ENCODE measurements at places on chromosomes 2 and 18. TPM values are rescaled to one million over a fixed set of nuclear protein-coding genes. Genes with fewer than 3 reads are reported as not detected.

The STK25 gene
- total RNA-seq: 239 TPM

- H3K36me3 ChIP-seq: no peaks in the 10 kb centered on the region
- H3K27me3 ChIP-seq: no peaks in the 10 kb centered on the region
- peaks cover 14% of the 10 kb centered on the region for H3K4me1 ChIP-seq
- no peak overlapping the region for H3K27ac ChIP-seq
- DNase-seq: no peak
Observed at GRCh38 chr18:31680831-31681568, 3.4 kb downstream of the B4GALT6 start.

GRCh38 chr2:199940373-199940772, 14.9 kb downstream of the TYW5 start:
- peaks cover 43% of the 10 kb centered on the region for H3K36me3 ChIP-seq
- no peak overlapping the region for H3K4me3 ChIP-seq
- peak; percentile 69 for DNase-seq
- no peaks in the 10 kb centered on the region for H3K4me1 ChIP-seq

GRCh38 chr2:200454927-200455801, 54.7 kb downstream of the KCTD18 start:
- DNase-seq: peak; percentile 87
- H3K27ac ChIP-seq: peak overlapping the region; percentile 49
- peaks cover 20% of the 10 kb centered on the region for H3K4me1 ChIP-seq
- H3K4me3 ChIP-seq: no peak overlapping the region
- H3K27me3 ChIP-seq: no peaks in the 10 kb centered on the region
- H3K36me3 ChIP-seq: peaks cover 6% of the 10 kb centered on the region

DNA sequence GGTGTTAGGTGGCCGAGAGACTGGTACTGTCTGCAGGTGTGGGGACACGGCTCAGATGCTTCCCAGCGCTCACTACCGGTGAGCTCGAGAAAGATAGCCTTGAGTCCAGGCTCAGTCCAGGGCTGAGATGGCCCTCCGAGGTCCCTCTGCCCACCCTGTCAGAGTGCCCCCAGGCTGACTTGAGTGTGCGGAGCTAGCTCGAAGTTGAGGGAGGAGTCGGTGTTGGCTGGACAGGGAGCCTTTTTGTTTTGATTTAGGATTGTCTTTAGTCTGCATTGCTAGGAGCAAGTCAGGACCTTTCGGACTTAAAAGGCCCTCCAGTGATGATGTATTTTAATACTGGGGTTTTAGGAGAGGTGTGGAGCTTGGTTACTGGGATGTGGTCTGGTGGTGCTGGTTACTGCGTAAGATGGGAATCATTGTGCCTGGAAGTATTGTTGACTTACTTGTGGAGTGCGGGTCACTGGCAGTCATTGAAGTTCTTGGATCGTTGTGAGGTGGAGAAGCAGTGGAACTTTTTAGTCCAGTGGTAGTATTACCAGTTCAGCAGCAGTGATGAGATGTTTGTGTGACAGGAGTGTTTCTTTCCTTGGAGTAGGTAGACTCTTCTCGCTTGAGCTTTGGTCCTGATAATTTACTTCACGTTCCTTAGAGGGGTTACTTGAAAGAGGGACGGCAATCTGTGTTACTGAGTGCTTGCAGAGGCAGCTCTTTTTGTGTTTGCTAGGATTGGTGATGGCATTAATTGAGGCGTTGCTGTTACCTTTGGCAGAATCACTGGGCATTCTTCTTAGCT, 633 bp downstream of the KIAA1328 start:
- no peaks in the 10 kb centered on the region for H3K27me3 ChIP-seq
- peak overlapping the region; percentile 86 for H3K4me3 ChIP-seq
- peak overlapping the region; percentile 69 for H3K27ac ChIP-seq
- H3K36me3 ChIP-seq: no peaks in the 10 kb centered on the region
- peak; percentile 63 for DNase-seq

- no peaks in the 10 kb centered on the region for H3K36me3 ChIP-seq
- no peak overlapping the region for H3K4me3 ChIP-seq
- no peaks in the 10 kb centered on the region for H3K4me1 ChIP-seq
- no peak overlapping the region for H3K27ac ChIP-seq
- no peak for DNase-seq
Observed at GRCh38 chr2:120415728-120416509, 70.0 kb downstream of the INHBB start.

The HSBP1L1 gene
- 6.8 TPM for total RNA-seq

GRCh38 chr2:187435756-187436155, 12.3 kb downstream of the CALCRL start:
- no peaks in the 10 kb centered on the region for H3K27me3 ChIP-seq
- peaks cover 27% of the 10 kb centered on the region for H3K4me1 ChIP-seq
- no peak overlapping the region for H3K4me3 ChIP-seq
- H3K27ac ChIP-seq: no peak overlapping the region

GRCh38 chr2:10668402-10669012, 21.3 kb downstream of the NOL10 start:
- no peaks in the 10 kb centered on the region for H3K27me3 ChIP-seq
- peak; percentile 67 for DNase-seq
- H3K36me3 ChIP-seq: peaks cover 49% of the 10 kb centered on the region
- no peak overlapping the region for H3K4me3 ChIP-seq
- no peak overlapping the region for H3K27ac ChIP-seq
- no peaks in the 10 kb centered on the region for H3K4me1 ChIP-seq

DNA sequence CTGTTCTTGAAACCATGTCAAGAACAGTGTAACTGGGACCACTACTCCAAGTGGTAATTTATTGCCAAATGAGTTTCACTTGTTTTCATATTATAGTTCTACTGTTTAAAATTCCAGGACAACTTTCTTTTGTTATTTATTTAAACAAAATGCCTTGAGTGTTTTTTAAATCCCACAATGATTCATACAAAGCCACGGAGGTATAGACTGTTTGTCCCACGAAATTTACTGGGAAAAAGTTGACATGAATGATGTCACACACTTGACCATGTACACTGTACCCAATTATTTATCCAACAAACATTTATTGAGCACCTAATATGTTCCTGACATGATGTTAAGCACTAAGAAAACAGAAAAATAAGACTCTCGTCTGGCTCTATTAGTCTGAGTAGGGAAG, 243.9 kb upstream of the SIX2 start:
- no peaks in the 10 kb centered on the region for H3K4me1 ChIP-seq
- H3K4me3 ChIP-seq: no peak overlapping the region
- H3K36me3 ChIP-seq: no peaks in the 10 kb centered on the region
- no peak overlapping the region for H3K27ac ChIP-seq
- no peaks in the 10 kb centered on the region for H3K27me3 ChIP-seq

The EIF2AK2 gene
- total RNA-seq: 30.9 TPM

- H3K27ac ChIP-seq: peak overlapping the region; percentile 75
- peak; percentile 82 for DNase-seq
- H3K4me1 ChIP-seq: peaks cover 62% of the 10 kb centered on the region
- H3K36me3 ChIP-seq: no peaks in the 10 kb centered on the region
- H3K27me3 ChIP-seq: no peaks in the 10 kb centered on the region
- peak overlapping the region; percentile 18 for H3K4me3 ChIP-seq
Observed at GRCh38 chr2:18991177-18992168, 366.9 kb downstream of the OSR1 start.

GRCh38 chr2:156436497-156437085, 412 bp downstream of the GPD2 start:
- DNase-seq: peak; percentile 63
- H3K4me1 ChIP-seq: peaks cover 30% of the 10 kb centered on the region
- H3K27me3 ChIP-seq: no peaks in the 10 kb centered on the region
- H3K4me3 ChIP-seq: peak overlapping the region; percentile 80
- H3K36me3 ChIP-seq: no peaks in the 10 kb centered on the region
- peak overlapping the region; percentile 84 for H3K27ac ChIP-seq

All from GM23248 (cell line).